SJSA1 (cell line): ENCODE measurements at places on chromosomes 12 and 14.

DNA sequence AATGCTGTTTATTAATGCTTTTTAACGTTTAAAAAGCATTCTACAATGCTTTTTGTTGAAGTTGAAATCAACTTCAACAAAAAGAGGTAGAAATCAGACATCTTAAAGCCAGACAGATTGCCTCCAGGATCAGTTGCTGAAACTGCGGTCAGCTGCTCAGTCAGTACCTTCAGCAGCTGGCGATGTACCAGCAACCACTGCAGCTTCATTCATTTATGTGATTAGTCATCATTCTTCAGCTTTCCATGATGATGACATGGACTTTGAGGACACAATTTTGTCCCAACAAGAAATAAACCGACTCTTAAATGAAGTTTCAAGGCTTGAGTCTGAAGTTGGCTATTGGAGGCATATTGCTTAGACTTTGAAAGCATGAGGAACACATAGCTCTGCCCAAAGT, 31.5 kb upstream of the NUAK1 start:
- DNase-seq = peak; percentile 62

DNA sequence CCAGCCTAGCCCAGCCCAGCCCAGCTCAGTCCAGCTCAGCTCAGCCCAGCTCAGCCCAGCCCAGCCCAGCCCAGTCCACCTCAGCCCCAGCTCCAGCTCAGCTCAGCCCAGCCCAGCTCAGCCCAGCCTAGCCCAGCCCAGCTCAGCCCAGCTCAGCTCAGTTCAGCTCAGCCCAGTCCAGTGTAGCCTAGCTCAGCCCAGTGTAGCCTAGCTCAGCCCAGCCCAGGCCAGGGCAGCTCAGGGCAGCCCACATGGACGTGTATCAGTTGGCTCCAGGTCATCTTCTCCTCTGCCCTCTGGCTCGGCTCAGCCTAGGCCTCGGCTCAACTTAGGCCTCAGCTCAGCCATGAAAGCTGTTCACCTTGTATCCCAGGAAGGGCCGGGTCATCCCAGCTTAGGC, 64.7 kb downstream of the TMEM121 start:
- DNase-seq = no peak

GRCh38 chr14:73258845-73259611, 21.7 kb downstream of the PAPLN start:
- DNase-seq = no peak

- no peak for DNase-seq
Observed at GRCh38 chr12:82708061-82708879, 21.6 kb downstream of the TMTC2 start.

GRCh38 chr12:95202691-95203486, 14.4 kb downstream of the FGD6 start:
- no peak for DNase-seq

DNA sequence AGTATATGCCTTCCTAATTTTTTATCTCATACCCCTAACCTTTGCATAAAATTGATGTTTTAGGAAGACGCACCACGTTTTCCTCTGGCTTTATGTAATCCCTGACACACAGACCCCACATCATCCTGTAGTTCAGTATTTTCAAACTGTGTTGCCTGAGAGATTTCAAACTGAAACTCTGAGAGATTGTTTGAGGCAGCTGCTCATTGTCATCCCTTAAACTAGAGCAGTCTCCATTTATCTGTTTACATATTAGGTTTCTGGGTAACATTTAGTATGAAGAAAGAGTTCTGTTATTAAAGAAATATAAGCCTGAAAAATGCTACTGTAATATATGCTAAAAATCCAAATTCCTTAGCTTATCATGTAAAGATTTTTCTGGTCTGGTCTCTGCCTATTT, 24.3 kb downstream of the MNAT1 start:
- no peak for DNase-seq

DNA sequence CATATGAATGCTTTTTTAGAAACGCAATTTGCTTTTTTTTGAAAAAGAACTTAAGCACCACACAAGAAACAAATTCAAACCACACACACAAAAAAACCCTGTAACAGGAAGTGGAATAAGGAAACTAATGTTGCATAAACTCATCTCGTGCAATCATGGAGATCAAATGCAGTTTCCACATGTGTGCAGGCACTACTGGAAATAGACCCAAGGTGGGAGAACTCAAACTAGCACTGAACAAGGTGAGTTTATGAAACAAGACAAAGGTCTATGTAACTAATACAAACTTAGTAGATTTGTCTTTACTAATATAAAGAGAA, 17.5 kb downstream of the NIN start:
- no peak for DNase-seq

DNA sequence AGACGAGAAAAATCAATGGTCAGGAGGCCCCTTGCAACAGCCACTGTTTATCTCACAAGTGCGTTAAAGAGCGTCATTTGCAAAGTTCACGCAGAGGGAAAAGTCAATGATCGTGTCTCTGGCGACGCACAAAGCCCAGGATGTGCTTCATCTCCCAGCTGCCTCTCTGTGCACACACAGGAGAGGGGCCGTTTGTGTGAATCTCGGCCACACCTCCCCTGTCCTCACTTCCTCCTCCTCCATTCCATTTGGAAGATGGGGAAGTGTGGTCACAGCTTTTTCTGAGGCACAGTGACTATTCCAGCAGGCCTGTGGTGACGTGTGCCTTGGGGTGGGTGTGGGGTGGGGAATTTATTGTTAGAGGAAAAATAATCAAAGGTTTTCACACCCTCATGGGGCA, 90.4 kb downstream of the RBM19 start:
- DNase-seq = peak; percentile 74

DNA sequence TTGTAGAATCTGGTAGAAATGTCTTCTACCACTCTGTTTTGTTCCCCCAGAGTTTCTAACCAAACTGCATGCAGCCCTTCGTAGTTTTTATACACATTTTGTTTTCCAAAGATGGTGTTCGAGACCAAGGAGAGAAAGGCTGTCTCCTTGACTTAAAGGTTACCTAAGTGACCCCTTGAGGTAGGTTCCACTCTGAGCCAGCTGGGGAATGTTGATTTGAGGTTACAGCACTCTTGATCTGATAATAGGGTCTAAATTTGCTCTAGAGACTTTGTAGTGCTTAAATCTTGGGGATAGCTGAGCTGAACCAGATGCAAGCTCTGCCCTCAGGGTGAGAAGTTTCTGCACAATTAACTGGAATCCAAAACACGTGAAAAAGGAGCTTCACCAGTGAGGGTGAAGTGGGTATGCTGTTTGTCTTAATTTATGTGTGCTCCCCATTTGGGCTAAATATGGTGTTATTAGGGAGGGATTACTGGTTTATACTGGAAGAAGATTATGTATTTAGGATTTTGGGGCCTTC, 3.1 kb downstream of the TMBIM6 start:
- no peak for DNase-seq

DNA sequence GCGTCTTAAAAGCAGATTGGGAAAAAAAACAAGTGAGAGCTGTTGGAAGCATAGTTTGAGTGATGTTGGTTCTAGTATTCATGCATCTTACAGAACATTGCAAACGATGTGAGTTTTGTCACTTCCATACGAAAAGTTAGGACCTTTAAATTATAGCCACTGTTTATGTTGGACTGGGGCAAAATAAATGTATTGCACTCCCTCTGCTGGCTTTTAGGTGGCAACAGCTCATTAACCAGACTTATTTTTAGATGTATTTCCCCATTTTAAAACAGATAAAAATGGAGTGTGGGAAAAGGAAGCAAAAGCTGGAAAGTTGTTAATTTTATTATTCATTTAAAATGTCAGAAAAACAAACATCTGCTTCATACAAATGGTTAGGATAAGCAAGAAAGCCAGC, 111.9 kb downstream of the LGR5 start:
- DNase-seq = peak; percentile 9

DNA sequence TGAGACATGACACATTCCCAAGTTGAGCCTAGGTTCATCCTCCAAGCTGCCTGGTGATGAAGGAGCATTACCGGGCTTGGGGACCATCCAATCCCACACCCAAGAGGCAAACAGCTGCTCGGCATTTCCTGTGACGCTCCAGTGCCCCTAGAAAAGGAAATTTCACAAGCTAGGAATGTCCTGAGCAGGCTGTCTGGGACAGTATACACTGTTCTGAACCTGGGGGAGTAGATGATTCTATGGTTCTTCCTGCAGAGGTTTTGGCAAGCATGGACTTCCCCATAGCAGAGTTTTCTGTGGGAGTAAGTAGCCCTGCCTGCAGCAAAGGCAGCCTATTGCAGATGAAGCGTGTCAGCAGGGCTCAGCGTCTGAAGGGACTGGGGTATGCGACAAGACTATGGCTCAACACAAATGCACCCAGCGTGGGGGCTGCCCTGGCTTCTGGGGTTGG, 47.4 kb upstream of the SRSF5 start:
- no peak for DNase-seq

- DNase-seq = no peak
Observed at GRCh38 chr12:71440763-71441748, 1.5 kb downstream of the LGR5 start.

GRCh38 chr12:13208533-13209435, 12.3 kb downstream of the EMP1 start:
- DNase-seq = no peak

GRCh38 chr14:105084741-105085571, 19.7 kb upstream of the GPR132 start:
- DNase-seq = no peak

DNA sequence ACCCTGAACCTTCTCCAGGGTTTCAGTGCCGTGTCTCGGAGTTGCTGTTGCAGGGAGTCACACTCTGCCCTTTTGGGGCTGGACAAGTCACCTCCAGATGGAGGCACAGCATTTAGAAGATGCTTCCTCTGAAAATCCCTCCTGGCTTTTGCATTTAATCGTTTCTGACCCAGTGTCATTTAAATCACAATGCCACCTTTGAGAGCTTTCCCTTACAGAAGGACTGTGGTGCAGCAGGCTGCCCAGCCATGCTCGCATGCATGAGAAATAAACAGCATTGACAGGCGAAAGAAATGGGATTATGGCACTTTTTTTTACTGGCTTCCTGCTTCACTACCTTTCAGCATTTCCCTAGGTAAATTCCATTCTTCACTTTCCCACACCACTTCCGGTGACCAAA, 113.4 kb upstream of the DYRK2 start:
- no peak for DNase-seq

GRCh38 chr12:107845226-107845979, 70.9 kb downstream of the ASCL4 start:
- no peak for DNase-seq

DNA sequence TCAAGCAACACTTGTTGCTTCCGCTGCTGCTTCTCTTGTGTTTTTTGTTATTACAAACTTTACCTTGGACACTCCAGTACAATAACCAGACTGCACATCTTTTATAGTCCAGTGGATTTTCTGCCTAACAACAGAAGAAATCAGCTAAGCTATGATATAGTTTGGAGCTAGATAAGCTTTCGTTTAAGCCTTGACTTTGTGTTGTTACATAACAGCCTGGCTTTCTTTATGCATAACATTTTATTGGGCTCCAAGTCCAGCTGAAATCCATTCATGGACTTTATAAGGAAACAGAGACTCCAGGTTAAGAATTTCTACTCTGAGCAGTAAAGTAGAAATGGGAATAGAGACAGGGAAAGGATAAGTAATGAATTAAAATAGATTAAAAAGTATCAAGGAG, 3.5 kb upstream of the DCN start:
- DNase-seq = no peak

GRCh38 chr12:82893896-82894295, 207.2 kb downstream of the TMTC2 start:
- no peak for DNase-seq

- no peak for DNase-seq
Observed at GRCh38 chr12:124776125-124776513, 87.5 kb downstream of the SCARB1 start.

DNA sequence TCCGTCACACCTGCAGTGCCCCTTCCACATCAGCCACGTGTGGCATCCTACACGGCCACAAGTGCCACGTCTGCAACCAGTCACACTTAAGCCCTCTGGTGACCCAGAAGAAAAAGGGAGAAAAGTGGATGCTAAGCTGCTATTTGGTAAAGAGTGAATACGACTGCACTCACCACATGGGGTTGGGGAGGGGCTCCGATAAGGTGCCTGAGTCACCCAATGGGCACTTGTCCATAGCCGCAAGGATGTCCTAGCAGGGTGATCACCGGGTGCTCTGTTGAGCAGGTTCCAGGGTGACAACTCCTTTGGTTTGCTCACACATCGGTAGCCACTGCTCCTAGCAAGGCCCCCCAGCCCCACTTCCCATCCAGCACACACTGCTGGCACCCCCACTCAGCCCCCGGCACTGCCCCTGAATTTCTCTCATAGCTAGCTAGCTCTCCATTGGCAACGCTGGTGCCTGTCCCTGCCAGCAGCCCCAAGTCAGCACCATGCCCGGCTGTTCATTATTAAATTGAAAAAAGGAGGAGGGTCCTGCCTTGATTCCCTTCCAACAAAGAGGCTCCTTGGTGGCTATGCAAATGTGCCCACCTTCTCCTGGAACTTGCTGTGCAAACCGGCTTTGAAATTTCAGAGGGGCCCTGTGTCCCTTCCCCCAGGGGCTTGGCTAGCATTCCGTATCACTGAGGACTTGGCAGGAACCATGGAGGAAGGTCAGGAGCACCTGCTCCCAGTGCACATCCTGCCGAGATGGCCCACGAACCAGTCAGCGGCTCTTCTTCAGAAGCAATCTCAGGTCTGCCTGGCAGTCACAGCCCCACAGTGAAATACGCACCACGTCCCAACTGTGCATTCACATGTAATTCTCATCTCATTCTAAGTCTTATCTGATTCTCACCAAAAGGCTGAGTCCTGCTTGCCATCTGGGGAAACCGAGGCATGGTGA, 227.7 kb upstream of the DIO3 start:
- DNase-seq = no peak

- DNase-seq = no peak
Observed at GRCh38 chr12:130076752-130077151, 85.5 kb upstream of the FZD10 start.

DNA sequence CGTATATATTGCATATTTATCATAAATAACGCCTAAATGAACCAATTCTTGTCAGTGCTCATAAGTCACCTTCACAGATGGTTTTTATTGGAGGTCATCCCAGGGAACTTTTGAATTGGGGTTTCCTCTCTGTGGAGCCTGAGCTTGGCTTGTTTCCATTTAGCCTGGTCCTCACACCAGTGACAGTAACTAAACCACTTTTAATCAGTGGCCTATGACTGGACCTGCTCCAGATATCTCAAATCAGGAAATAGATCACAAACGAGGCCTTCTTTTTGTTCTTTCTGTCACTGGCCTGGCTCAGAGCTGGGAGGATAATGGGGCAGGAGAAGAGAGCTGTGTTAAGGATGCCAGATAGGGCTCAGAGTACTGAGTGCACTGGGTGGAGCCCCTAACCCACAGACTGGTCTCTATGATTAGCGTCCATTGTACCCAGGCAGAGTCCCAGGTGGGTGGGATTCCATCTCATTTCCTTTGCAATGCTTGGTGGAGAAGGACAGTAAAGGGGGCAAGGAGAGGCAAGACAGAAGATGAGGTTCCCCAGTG, 92.4 kb downstream of the NUAK1 start:
- DNase-seq = no peak

DNA sequence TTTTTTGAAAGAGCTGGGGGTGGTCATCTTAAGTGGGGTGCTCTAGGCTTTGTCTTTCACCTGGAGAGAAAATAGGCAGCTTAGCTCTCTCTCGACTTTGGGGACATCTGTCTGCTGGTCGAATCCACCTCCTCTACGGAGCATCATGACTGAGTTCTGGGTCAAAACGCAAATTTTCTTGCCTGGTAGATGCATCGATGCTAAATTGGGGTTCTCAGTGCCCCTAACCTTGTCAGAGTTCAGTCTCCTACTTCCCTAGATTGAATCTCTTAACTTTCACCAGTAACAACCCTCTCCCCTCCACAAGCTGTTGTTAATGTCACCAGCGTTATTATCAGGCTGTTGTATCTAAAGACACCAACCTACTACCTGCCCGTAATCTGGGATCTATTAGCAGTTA, 682 bp downstream of the FLRT2 start:
- DNase-seq = no peak
